Hippocampal formation (tissue), 2 donors: ENCODE measurements at places on chromosomes 1 and 21.

DNA sequence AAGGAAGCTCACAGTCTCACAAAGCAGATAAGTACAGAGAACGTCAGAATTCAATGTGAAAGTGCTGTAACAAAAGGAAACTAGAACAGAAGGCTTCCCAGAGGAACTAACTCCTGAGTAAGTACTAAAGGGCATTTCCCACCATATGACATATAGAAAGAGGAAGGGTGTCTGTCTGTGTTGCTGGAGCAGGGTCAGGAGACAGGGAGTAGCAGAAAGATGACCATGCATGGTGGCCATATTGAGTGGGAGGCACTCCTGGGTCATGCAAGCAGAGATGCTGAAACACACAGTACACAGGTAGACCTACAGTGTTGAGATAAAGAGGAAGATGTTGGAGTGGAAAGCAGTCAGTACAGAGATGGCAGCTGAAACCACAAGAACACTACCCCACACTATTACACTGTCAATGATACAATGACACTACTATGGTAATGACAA lies 47.3 kb downstream of the SLC25A24 start:
- DNase-seq: no peak

DNA sequence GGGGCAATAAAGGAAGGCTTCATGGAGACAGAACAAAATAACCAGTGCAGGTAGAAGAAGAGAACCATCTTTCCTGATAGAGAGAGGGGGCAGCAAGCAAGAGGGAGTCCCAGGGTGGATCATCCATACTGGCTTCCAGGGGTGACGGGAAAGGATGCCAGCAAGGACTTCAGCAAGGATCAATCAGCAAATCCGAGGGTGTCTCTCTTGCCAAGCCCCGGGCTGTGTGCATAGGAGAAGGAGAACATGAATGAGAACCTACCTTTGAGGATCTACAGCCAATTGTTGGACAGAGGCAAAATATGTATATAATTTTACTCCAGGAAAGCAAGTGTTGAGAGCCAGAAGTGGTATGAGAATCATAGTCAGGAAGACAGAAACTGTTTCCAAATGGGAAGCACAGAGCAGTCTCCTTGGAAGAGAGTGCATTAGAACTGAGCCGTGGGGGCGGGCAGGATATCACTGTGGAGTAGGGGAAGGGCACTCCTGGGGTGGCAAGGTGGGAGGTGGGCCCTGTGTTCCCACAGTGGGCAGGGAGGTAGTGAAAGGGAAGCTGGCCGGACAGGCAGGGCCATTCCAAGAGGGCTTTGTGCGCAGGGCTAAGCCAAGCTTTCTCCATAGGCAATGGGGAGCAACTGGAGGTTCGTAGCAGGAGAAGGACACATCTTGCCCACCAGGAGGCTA lies 1.1 kb upstream of the S100A9 start:
- no peak for DNase-seq

DNA sequence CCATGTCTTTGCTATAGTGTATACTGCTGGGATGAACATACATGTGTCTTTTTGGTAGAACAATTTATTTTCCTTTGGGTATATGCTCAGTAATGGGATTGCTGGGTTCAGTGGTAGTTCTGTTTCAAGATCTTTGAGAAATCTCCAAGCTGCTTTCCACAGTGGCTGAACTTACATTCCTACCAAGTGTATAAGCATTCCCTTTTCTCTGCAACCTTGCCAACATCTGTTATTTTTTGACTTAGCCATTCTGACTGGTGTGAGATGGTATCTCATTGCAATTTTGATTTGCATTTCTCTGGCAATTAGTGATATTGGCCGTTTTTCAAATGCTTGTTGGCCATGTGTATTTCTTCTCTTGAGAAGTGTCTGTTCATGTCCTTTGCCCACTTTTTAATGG lies 37.5 kb upstream of the ANGPTL1 start:
- DNase-seq: no peak

GRCh38 chr1:32977546-32978087 lies 13.0 kb upstream of the RNF19B start:
- no peak for DNase-seq
